ENCODE measurements at places on chromosomes 12 and 14. TPM values are rescaled to one million over a fixed set of nuclear protein-coding genes. Genes with fewer than 3 reads are reported as not detected.

The NEUROD4 gene
- not detected for total RNA-seq

The CLEC9A gene
- total RNA-seq = not detected

The FAM186B gene
- 1.1 TPM for total RNA-seq

The C1S gene
- total RNA-seq = 2.1 TPM

The MORN3 gene
- 1.6 TPM for total RNA-seq

The ERP29 gene
- total RNA-seq = 90.2 TPM

The SYNDIG1L gene
- not detected for total RNA-seq

The KRT74 gene
- total RNA-seq = not detected

The MANSC4 gene
- 4.1 TPM for total RNA-seq

The ASIC1 gene
- 6.3 TPM for total RNA-seq

The TAS2R43 gene
- not detected for total RNA-seq

The MBIP gene
- total RNA-seq = 8.5 TPM

The OR10A7 gene
- not detected for total RNA-seq

The HIGD1C gene
- total RNA-seq = not detected

The FGF23 gene
- total RNA-seq = not detected

The PPP1R1A gene
- not detected for total RNA-seq

The TAS2R10 gene
- 0.58 TPM for total RNA-seq

The KRT83 gene
- 0.33 TPM for total RNA-seq

The TCL1A gene
- total RNA-seq = not detected

Data from PC-3 (cell line).